Right ventricle myocardium inferior (tissue), 1 donor: ENCODE measurements at places on chromosomes 11 and 22. TPM values are rescaled to one million over a fixed set of nuclear protein-coding genes. Genes with fewer than 3 reads are reported as not detected.

DNA sequence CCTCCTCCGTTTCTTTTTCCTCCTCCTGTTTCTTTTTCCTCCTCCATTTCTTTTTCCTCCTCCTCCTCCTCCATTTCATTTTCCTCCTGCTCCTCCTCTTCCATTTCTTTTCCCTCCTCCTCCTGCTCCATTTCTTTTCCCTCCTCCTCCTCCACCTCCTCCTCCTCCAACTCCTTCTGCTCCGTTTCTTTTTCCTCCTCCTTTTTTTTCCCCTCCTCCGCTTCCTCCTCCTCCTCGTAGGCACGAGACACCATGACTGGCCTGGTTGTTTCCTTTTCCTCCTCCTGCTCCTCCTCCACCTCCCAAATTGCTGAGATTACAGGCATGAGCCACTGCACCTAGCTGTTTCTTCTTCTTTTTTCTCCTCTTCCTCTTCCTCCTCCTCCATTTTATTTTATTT, 25.6 kb upstream of the DRICH1 start:
- no peak for DNase-seq

DNA sequence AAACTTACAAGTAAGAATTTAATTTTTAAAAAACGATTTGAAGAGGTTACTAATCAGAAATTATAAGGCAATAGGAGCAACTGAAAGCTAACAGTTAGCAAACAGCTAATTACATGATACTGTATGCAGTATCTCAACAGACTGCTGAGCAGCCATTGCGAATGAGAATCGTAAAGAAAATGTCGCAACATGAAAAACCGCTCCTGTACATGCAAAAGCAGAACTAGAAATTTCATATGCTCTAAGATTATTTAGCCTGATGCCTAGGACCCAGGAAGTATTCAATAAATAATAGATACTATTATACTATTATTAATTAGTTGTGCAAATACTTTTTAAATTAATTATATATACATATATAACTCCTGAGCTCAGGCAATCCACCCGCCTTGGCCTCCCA, 48.7 kb upstream of the EP300 start:
- no peak for DNase-seq

DNA sequence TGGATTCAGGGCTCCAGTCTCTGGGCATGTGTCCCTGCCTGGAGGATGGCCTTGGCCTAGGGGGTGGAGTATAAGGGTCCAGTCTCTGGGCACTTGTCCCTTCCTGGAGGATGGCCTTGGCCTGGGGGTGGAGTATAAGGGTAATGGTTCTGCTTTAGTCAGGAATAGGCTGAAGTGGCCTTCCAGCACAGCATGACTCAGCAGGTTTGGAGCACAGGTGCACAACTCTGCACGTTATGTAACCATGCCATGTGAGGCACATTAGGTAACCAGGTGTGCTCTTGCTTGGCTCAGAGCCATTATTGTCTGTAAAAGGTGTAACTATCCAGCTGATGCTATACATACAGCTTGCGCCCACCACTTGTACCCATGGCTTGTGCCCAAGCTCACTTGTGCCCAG, 48.4 kb upstream of the POLD3 start:
- DNase-seq, result no peak

DNA sequence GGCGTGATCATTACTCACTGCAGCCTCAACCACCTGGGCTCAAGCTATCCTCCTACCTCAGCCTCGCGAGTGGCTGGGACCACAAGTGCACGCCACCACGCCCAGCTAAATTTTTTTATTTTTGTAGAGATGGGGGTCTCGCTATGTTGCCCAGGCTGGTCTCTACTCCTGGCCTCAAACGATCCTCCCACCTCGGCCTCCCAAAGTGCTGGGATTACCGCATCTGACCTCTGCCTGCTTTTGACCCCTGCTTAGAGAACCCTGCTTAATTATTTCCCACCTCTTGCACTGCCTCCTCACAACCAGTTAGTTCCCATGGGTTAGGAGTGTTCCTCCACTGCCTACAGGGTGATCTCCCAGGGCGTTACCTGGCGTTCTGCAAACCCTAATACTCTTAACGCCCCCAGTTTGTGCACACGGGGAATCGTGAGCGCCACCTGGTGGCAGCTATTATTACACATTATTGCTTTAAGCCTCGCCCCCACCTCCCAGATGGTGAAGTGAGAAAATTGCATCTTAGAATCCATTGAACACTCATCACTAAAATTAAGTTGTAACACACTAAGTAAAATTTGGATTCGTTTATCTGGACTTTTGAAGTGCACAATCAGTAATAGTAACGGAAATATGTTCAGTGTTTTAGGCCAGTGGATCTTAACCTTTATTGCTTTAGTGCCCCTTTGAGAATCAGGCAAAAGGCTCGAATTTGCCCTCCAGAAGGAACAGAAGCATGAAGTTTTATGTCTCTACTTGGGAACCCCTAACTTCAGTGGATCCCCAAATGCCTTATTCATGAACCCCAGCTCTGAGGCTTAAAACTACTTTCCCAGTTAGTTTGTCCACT, 61.4 kb upstream of the ASPHD2 start:
- no peak for DNase-seq

GRCh38 chr22:29435236-29436136, 2.9 kb upstream of the RFPL1 start:
- no peak for DNase-seq

GRCh38 chr22:38623351-38623750, 32.8 kb downstream of the FAM227A start:
- DNase-seq, result no peak

DNA sequence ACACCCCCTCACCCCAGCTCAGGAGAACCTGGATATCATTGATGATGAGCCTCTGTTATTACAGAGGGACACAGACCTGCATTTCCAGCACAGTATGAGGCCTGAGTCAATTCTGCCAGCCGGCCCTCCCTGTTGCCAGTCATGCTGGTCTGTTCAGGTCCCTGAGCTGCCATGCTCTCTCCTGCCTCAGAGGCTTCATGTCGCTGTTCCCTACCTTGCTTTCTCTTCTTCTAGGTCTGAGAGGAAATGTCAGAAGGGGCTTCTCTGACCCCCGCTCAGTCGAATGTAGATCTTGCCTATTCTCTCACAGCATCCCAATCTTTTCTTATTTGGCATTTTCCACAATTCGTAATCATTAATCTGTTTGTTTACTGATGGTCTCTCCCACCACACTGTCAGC, 21.8 kb upstream of the ABCC8 start:
- no peak for DNase-seq

- DNase-seq, result peak; percentile 82
These were observed 150.7 kb downstream of the PKNOX2 start for GRCh38 chr11:125315079-125315740.

The ROBO3 gene
- total RNA-seq, result 4.6 TPM

The OR5L2 gene
- not detected for total RNA-seq

The DRG1 gene
- 59.3 TPM for total RNA-seq
